Skin of body (tissue), 3 donors: ENCODE measurements at places on chromosomes 13 and 19. TPM values are rescaled to one million over a fixed set of nuclear protein-coding genes. Genes with fewer than 3 reads are reported as not detected.

GRCh38 chr13:65638572-65639168, 1591.5 kb downstream of the PCDH9 start:
- DNase-seq, result peak; percentile 33

DNA sequence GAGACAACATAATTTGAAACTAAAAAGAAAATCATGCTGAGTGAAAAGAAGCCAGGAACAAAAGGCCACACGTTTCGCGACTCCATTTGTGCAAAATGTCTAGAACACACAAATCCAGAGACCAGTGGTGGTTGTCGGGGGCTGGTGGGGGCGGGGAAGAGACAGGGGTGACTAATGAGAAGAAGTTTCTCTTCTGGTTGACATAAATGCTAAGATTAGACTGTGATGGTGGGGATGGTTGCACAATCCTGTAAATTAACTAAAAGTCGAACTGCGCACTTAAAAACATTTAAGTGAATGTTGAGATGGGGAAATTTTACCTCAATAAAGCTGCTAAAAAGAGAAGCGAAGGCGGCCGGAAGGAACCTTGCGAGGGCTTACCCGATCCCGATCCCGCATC, 7.1 kb downstream of the AKAP8 start:
- DNase-seq, result no peak

DNA sequence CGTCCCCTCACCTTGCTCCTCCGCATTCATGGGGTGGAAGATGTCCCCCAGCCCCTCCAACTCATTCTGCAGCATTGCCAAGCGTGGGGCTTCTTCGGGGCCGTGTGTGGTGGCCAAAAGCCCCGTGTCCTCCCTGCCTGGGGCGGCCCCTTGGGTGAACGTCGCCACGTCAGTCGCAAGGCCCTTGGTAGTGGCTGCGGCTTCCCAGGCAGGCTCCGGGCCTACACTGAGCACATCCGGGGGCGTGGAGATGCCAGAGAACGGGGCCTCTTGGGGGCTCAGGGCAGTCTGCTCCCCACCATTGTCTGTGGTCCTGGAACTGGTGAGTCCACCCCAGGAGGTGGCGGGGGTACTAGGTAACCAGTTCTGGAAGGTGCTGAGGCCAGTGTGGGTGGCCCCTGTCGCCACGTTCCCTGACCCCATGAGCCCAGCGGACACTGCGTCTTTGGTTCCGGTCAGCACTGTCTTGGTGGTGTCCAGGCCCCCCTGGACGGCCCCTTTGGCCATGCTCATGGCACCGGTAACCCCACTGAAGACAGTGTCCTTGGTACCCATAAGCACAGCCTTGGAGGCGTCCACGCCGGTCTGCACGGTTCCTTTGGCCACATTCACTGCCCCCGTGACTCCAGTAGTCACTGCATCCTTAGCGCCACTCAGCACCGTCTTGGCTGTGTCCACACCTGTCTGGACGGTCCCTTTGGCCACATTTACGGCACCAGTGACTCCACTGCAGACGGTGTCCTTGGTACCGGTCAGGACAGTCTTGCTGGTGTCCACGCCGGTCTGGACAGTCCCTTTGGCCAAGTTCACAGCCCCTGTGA, 7.6 kb downstream of the PLIN4 start:
- no peak for DNase-seq

- no peak for DNase-seq
Measured at GRCh38 chr19:49056101-49056901, 1.2 kb downstream of the CGB7 start.

GRCh38 chr19:17831419-17831888, 10.1 kb upstream of the INSL3 start:
- DNase-seq, result no peak

DNA sequence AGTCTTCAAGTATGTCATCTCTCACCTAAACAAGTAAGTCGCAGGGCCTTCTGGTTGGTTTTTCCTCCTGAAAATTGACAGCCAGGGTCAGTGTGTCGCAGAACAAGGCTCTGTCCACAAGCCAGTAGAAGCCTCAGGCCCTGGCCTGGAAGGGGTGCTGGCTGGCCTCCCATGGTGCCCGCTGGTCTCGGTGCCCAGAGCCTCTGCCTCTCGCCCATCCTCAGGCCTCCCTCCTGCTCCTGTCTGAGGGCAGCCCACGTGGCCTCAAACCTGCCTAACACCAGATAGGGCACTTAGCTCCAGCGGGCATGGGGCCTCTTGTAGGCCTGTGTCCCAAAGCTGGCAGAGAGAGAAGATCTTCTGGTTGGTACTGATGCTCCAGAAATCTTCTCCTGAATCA, 20.3 kb upstream of the NPAS1 start:
- DNase-seq, result no peak

GRCh38 chr13:95620825-95621498, 23.5 kb downstream of the DZIP1 start:
- no peak for DNase-seq

The NOVA2 gene
- 0.59 TPM for total RNA-seq
